CD4-positive, alpha-beta T cell treated with Interleukin-15 for 4 hours (primary cell): ENCODE measurements at places on chromosomes 5 and 9.

- DNase-seq, result no peak
Observed at GRCh38 chr9:106980551-106981101, 117.7 kb downstream of the ZNF462 start.

- DNase-seq, result no peak
Observed at GRCh38 chr9:93808115-93809029, 146.8 kb downstream of the BARX1 start.

DNA sequence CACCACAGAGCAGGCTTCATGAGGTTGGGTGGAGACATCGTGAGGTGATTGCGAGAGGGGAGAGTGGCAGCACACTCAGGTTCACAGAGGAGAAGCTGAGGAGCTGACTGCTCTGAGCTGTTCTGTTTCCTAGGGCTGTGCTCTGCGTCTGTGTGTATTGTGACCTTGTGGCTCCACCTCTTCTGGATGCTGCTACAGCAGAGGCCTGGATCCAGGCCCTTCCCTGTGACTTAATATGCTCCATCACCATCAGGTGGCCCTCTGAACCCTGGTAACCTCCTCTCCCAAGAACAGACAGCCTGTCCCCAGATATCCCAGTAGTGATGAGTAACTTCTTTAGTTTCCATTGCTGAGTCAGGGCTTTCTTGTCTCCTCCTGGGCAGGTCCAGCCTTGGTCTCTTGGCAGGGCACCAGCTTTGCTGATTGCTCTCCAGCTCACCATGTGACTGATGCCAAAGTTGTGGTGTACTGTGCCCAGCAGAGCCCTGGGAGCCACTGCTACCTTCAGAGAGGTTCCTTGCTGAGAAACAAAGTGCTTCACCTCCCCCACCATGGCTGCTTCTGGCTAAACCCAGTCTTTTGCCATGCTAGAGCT lies 212.8 kb upstream of the CHD1 start:
- DNase-seq, result no peak

DNA sequence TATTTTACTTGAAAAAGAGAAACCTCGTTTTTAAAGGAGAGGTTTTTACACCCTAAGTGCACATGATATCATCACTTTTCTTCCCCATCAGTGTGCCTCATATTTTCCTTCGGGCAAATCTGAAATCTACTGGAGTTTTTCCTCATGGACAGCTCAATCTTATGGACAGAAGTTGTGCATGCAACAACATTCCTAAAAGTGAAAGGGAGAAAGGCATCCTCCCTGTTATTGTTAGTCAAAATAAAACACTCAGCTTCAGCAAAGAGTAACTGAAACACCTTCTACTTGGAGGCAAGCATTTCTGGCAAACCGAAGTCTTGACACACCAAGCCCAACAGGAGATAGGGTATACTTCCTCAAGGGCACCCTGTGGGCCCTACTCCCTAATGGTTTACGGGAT lies 217.9 kb downstream of the BNC2 start:
- no peak for DNase-seq

GRCh38 chr9:81724242-81724889 lies 35.0 kb upstream of the TLE1 start:
- DNase-seq, result no peak

GRCh38 chr5:3179220-3179619 lies 416.4 kb upstream of the IRX1 start:
- no peak for DNase-seq
